HEK293T (cell line): ENCODE measurements at places on chromosomes 3 and 15.

DNA sequence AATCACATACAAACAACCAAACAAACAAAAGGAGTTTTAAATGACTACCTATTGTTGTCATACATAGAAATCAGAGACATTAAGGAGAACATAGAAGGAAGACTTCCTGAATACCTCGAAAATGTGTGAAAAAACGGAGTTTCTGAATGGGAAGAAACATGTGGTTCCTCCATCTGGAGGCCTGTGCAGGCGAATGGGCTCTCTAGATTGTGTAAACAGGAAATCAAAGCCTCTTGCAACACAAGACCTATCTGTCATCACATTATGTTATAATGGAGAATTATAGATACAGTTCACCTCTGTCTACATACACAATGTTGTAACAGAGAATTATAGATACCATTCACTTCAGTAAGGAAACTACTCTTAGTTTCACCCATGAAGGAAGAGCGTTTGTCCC, 44.1 kb downstream of the RUBCN start:
- no peak for DNase-seq

- no peak for DNase-seq
Observed at GRCh38 chr3:52227117-52227516, 1.7 kb upstream of the TLR9 start.

DNA sequence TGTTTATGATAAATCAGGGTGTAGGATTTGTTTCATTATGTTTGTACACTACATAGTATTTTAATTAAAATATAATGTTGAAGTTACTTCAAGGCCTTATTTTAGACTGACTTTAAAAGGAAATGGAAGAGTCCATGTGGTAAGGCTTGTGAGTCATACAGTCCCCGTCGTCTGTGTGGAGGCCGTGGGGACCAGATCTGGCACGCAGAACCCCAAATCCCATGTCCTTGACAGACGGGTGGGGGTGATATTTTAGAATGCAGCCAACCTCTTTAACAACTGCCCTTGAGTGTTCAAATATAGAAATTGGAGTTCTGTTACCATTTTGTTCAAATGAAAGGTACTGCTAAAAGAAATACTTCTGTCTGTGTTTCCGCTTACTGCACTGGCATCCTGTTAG, 35.8 kb downstream of the ABHD17C start:
- no peak for DNase-seq

DNA sequence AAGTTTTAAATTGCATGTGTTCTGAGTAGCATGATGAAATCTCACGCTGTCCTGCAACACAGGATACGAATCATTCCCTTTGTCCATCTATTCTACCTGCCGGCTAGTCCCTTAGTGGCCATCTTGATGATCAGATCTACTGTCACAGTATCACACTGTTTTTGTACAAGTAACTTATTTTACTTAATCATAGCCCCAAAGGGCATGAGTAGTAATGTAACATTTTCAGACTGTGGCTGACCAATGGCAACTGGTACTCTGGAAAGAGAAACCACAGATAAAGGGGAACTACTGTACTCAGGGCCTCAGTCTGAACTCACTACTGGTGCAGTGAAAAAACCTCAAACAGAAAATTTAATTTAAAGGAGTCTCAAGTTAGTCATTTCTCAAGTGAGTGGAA, 127.3 kb upstream of the MRPL3 start:
- DNase-seq, result no peak

DNA sequence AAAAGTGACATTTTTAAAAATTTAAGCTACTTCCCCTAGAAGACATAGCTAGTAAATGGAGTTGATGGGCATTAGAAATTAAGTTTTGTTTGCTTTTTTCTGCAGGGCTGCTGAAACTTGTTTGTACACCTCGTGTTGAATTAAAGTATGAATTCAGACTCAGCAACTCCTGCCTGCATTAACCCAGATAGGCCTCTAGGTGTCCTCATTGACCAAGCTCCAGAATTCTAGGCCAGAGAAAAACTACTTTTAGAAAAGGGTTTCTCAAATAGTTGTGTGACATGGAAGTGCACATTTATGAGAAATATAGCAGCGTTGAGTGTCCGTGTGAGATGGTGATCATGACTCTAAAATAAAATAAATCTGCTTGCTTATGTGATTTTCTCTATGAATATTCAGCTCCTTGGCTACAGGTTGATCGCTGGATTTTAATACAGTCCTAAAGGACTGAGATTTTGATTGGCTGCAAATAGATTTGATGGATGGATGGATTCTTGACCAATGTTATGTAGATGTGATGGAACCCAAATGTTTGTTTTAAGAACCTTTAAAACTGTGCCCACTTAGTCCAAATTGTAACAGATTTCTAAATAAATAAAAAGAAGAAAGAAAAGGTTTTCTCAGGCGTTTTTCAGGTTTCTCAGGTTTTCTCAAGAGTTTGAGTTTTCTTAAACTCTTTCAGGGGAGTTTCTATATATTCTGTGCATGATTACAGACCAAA, 39.4 kb upstream of the LMOD3 start:
- DNase-seq, result peak; percentile 61

- DNase-seq, result no peak
Observed at GRCh38 chr15:53861792-53862191, 102.3 kb upstream of the WDR72 start.

DNA sequence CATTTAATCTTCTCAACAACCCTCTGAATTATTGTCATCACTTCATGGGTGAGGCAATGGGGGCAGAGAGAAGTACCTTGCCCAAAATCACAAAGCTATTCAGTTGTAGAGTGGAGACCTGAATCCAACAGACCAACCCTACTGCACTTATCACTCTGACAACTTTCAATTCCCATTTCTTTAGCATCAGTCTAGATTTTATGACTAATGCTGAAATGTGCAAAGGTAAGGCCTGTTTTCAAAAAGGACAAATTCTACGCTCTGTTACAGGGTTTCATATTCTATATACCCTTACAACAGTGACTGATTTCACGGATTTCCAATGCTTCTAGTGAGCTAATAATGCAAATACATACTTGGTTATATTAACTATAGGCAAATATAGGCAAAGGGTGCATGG, 286.0 kb downstream of the ADAMTS17 start:
- DNase-seq, result no peak

- DNase-seq, result no peak
Observed at GRCh38 chr3:134432236-134432635, 53.5 kb downstream of the ANAPC13 start.
